ENCODE measurements at places on chromosomes 11 and 22.

GRCh38 chr11:102456381-102456780, 3.8 kb upstream of the TMEM123 start:
- no peak for DNase-seq

GRCh38 chr11:119315131-119316015, 1.6 kb downstream of the MCAM start:
- DNase-seq = peak; percentile 69

DNA sequence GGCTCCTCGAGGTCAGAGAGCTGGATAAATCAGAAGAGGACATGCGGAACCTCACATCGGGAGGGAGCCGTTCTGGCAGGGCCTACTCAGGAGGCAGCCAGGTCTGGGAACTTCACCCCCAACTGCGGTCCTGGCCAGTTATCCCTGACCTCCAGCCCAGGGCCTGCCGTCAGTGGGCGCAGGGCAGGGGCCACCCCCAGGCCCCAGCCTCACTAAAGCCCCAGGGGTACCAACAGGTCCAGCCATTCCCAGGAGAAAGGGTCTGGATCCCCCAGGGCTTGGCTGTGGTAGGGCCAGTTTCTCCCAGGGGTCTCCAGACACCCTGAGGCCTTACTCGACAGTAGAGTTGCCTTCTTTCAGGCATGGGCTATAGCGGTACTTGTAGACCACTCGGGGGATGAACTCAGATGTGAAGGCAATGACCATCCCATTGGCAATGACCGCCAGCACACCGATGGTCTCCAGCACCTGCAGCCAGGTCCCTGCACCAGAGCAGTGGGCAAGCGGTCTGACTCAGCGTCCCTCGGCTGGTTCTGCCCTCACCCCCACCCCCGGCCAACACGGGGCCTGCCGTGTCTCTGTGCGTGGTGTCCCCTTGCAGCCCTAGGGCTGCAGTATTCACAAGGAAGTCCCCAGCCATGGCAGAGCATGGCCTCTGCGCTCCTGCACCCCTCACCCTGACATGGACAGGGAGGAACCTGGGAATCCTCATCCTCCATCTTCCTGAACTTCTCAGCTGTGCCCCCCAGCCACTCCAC, 4.6 kb upstream of the SIGIRR start:
- no peak for DNase-seq

- no peak for DNase-seq
Measured at GRCh38 chr11:88064097-88064705, 111.0 kb downstream of the RAB38 start.

DNA sequence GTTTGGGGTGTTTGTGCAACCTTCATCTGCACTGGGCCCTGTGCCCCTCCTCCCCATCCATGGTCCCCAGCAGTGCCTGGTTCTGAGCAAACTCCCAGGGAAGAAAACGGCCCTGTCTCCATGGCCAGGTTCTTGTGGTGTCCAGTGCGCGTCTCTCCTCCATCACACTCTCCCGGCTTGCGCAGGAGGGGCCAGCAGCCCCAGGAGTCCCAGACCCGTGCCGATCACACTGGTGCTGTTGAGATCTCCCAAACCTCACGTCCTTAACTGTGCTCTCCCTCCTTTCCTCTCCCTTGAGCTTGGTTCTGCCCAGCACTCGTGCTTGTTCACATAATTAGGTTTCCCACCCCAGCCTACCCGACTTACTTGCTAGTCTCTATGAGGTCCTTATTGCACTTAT, 10.9 kb upstream of the GRK2 start:
- DNase-seq = no peak

GRCh38 chr22:18035751-18036150, 11.4 kb upstream of the MICAL3 start:
- no peak for DNase-seq

GRCh38 chr11:15370495-15371147, 255.9 kb downstream of the INSC start:
- no peak for DNase-seq

DNA sequence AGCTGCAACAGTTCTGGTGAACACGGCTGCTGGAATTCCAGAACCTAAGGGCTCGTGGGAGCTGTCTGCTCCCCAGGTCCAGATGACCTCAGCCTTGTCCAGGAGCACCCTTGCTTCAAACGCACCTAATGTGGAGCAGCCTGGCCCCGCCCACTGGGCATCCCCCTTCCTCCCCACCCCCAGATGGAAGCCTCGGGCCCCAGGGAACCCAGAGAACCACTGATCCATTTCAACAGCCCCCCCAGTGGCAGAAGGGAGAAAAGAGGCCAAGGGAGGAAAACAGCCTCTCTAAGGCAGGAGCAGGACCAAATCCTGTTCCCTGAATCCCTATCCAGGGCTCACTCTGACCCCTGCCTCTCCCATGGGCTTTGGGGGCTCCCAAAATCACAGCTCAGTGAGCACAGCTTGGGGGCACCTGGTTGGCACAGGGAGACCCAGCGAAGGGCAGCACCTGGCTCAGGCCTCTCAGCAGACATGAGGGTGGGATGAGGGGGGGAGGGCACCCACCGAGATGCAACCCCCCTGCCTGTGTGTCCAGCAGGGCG, 1.2 kb downstream of the CYTH4 start:
- no peak for DNase-seq

GRCh38 chr11:44398266-44399030, 88.5 kb upstream of the ALX4 start:
- no peak for DNase-seq

DNA sequence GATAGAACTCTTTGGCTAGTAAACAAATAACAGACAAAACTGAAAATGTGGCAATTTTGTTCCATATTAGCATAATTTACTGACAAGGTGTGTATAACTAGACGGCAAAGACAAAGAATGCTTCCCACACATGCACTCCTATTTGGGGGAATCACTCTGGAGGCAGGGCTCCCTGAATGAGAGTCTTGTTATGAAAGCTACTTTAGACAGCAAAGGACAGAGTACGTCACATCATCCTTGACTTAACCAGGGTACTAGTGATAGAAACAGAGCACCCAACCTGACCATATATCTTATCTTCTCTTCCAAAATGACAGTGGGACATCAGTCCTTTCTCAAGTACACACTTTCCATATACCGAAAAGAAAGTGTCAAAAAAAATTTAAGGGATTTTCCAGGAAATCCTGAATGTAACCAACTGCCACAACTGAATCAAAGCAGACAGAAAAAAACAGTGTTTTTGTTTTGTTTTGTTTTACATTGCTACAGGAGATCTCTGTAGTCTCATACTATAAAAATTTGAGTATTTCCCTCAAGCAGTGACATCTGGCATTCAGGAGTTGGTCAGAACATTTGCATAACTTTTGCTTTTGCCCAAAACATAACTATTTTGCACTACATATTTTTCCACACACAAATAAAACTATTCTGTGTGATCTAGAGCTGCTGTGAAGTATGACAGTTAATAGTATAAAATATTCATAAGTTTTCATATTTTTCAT, 98.9 kb downstream of the ARHGAP20 start:
- DNase-seq = no peak

- DNase-seq = no peak
Measured at GRCh38 chr11:119185981-119186634, 833 bp downstream of the NHERF4 start.

DNA sequence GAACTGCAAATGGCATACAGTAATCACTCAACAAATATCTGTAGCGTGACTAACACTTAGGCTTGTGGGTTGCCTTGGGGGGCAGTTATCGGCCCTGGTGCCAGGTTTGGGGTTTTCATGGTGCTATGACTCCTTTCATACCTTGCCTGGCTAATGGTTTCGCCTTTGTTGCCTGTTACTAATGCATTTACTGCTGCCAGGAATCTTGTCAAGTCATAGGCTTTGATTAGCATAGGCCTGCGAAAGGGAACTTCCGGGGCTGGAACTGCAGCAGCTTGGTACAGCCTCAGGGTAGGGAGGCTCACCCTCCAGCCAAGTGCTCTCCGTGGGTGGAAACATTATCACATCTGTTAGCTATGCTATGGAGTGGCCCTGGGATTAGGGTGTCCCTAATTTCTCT, 13.2 kb downstream of the SLC25A18 start:
- DNase-seq = no peak

DNA sequence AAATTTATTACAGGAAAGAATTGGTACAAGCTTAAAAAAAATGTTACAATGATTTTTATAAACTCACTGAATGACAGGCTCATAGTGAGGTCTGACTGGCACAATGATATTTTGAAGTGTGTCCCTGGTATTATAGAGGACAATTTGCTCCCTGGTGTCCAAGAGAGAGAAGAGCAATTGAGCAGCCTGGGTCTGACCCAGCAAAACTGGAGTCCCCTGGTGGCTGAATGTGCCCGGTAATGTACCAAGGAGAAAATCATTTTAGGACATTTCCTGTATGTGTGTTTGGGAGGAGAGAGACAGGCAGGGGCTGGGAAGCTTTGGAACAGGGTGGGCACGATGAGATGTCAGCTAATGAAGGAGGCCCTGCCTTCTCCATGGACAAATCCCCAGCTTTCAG, 125.3 kb downstream of the APOL5 start:
- DNase-seq = peak; percentile 4

- no peak for DNase-seq
Measured at GRCh38 chr22:45516163-45516562, 13.5 kb downstream of the FBLN1 start.

DNA sequence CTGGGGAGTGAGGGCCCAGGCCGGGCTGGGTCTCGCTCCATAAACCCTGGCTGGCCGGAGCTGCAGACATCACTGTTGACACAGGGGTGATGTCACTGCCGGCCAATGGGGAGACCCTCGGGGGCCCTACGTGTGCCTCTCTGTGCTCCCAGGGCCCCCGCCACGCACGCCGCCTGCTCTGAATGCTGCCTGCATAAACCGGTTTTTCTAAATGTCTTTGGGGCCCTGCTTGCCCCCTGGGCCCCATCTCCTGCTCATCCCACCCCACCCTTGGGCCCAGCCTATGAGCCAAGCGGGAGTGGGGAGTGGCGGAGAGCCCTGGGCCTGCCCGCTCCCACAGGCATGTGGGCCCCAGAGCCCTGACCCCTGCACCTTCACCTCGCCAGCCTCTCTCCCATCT, 7.7 kb downstream of the H19 start:
- no peak for DNase-seq

- DNase-seq = no peak
Measured at GRCh38 chr11:134554106-134554505, 142.1 kb upstream of the B3GAT1 start.

- no peak for DNase-seq
Measured at GRCh38 chr11:21625982-21626381, 566.9 kb upstream of the ANO5 start.

- DNase-seq = no peak
Measured at GRCh38 chr11:911031-911889, 650 bp upstream of the CHID1 start.

DNA sequence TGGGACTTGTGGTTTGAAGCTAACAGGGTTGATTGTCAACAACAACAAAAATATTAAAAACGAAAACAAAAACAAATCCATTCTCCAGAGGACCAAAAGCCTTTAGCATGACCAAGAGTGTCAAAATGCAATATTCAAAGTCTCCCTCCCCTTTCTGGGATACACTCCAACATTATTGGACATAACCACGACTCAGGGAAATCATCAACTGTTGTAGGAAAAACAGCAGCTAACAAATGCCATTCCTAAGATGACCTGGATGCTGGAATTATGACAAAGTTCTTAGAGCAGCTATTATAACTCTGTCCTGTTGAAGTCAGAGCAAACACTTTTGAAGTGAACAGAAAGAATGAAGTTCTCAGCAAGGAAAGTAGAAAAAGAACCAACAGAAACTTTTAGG, 143.0 kb downstream of the TMEM135 start:
- no peak for DNase-seq

- DNase-seq = peak; percentile 97
Measured at GRCh38 chr11:126465573-126466188, 110.2 kb downstream of the ST3GAL4 start.

DNA sequence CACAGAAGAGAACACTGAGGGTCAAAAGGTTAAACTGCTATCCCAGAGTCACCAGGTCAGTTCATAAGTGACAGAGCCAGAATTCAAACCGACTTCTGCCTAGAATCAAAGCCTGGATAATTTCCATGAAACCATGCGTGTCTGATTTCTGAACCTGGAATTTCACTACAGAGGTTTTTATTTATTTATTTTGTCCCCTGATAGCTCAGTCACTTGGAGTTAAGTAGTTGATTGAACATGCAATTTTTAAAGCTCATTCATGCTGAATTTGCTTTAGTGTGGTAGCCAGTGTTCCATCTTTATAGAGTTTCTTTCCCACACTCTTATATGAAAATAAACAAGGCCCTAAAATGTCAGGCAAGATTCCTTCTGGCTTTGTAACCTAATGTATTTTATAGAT, 93.2 kb downstream of the NAV2 start:
- DNase-seq = no peak

- no peak for DNase-seq
Measured at GRCh38 chr11:62001450-62002191, 34.2 kb upstream of the FTH1 start.

DNA sequence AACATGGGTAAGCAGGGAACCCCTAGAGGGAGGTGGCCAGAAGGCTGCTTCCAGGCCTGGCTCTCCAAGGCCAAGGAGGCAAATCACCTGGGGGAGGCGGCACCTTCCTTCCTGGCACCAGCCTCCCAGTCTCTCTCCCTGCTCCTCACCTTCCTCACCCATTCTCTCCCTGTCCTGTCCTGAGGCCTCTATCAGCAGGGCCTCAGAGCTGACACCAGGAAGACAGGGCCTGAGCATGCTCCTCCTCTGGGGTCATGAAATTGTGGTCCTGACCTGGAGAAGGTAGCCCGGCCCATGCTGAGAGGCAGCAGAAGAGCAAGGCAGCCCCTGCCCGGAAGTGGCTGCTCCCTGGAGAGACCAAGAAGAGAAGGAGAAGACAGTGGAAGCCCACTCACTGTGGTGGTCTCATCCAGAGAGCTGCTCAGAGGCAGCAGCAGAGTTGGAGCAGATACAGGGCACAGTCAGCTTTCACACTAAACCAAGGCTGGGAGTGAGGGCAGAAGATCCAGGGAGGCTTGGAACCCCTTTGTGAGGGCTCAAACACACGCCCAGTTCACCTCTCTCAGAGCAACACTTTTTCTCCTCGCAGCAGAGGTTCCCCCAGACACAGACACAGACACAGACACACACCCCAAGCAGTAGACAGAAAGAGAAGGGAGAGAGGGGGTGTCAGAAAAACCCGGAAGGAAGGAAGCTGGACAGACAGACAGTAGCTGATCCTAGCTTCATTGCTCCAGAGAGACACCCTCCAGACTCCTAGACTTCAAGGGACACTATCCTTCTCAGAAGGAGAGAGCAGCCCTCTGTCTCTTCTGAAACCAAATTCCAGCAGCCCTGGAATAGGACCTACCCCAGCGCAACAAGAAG, 1.8 kb downstream of the BCL9L start:
- DNase-seq = no peak

DNA sequence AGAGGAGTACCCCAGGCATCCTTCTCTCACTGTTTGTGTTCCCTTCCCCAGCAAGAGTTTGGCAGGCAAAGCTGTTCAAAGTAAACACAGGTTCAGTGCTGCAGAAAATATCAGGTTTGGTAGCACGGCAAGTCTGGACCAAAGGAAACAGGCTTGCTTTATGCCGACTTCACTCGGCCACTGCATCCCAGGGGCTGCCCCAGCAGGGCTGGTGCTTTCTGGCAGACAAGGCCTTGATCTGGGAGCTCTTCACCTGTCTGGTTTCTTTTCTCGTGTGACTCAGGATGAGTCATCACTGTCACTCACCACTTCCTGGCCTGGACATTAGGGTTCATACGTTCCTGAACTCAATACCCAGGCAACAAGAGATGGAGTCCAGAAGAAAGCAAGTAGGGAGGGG, 52.6 kb upstream of the NAV2 start:
- DNase-seq = no peak

- peak; percentile 22 for DNase-seq
Measured at GRCh38 chr11:33040862-33041453, 1.6 kb downstream of the TCP11L1 start.

- peak; percentile 71 for DNase-seq
Measured at GRCh38 chr11:69603111-69603836, 37.7 kb upstream of the CCND1 start.
